Activated CD4-positive, alpha-beta T cell treated with anti-CD3 and anti-CD28 coated beads, Interleukin-2, amount 50 U/mL, for 16 hours (primary cell): ENCODE measurements at places on chromosomes 2 and 18.

DNA sequence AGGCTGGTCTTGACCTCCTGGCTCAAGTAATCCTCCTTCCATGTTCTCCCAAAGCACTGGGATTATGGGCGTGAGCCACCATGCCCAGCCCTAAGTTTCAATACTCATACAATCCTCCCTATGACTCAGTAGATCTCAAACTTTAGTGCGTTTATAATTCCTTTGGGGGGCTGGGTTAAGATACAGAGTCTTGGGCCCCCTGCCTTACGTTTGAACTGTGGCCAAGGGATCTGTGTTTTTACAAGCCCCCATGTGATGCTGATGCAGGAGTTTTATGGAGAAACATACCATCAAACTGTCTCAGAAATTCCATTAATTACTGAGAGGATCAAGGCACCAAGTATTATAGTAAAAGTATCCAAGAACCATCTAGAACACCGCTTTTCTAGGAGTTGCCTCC is 38.2 kb upstream of the FAM136A start:
- no peak for DNase-seq

GRCh38 chr2:15313657-15314056 is 247.5 kb downstream of the NBAS start:
- peak; percentile 68 for DNase-seq

- DNase-seq: no peak
These were observed 5.1 kb downstream of the HNMT start for GRCh38 chr2:137969418-137969765.

GRCh38 chr2:74491648-74492544 is 7.5 kb downstream of the LBX2 start:
- DNase-seq: no peak

DNA sequence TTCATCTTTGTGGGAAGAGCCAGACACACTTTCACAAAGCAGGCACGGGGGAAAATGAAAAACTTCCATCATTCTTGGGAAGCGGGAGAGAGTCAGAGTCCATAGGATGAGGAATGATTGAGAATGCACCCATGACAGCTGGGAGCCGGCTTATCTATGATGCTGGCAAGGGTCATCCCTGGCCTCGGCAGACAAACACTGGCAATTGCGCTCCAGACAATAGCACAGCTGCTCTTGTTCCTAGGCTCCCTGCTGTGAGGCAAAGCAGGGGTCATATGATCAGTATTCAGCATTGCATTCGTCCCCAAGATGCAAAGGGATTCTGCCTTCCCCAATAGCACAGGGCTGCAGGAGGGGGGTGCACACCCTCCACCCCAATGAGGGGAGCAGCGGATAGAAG is 33.0 kb downstream of the CYRIA start:
- DNase-seq: no peak
